ENCODE measurements at places on chromosomes 13 and 19.
A peak's percentile ranks its signal among the peaks of the same experiment; 100 is the strongest.

- peaks cover 31% of the 10 kb centered on the region for H3K27me3 ChIP-seq
- H3K4me1 ChIP-seq = no peaks in the 10 kb centered on the region
- DNase-seq = no peak
- no peak overlapping the region for H3K27ac ChIP-seq
- no peaks in the 10 kb centered on the region for H3K36me3 ChIP-seq
- H3K4me3 ChIP-seq = no peak overlapping the region
Observed at GRCh38 chr19:10078329-10078728, 7.8 kb upstream of the SHFL start.

- H3K4me3 ChIP-seq = peak overlapping the region; percentile 40
- peaks cover 40% of the 10 kb centered on the region for H3K27me3 ChIP-seq
- no peak overlapping the region for H3K27ac ChIP-seq
- peaks cover 10% of the 10 kb centered on the region for H3K4me1 ChIP-seq
- no peak for DNase-seq
- peaks cover 2% of the 10 kb centered on the region for H3K36me3 ChIP-seq
Observed at GRCh38 chr13:112161521-112162301, 94.8 kb downstream of the SOX1 start.

- no peaks in the 10 kb centered on the region for H3K27me3 ChIP-seq
- H3K4me1 ChIP-seq = peaks cover 55% of the 10 kb centered on the region
- H3K36me3 ChIP-seq = peaks cover 3% of the 10 kb centered on the region
- no peak for DNase-seq
Observed at GRCh38 chr19:47100290-47100689, 13.3 kb downstream of the ZC3H4 start.

GRCh38 chr19:33291623-33292534 is 10.5 kb downstream of the CEBPA start:
- DNase-seq = no peak
- H3K27ac ChIP-seq = peak overlapping the region; percentile 88
- peaks cover 7% of the 10 kb centered on the region for H3K27me3 ChIP-seq
- H3K36me3 ChIP-seq = no peaks in the 10 kb centered on the region
- H3K4me3 ChIP-seq = no peak overlapping the region
- H3K4me1 ChIP-seq = peaks cover 26% of the 10 kb centered on the region

DNA sequence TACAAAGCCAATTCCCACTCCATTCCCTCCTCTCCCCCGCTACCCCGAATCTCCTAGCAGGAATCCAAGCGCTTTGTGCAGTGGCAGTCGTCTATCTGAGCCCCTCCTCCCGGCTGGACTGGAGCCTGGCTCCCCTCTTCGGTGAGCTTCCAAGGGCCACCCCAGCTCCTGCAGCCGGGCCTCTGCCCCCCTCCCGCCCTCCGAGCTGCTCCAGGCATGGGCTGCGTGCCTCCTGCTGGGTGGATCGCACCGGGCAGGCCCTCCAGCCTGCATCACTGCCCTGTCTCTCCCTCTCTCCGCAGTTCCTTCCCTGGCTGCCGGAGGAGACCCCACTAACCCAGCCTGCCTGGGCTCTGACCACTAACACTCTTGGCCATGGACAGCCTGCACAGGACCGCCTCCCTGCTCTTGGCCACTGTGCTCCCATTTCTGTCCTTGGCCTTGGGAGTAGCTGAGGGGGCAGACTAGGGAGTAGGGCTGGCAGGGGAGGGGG is 12.9 kb upstream of the LENG8 start:
- no peak for DNase-seq
- H3K27ac ChIP-seq = peak overlapping the region; percentile 37
- H3K4me3 ChIP-seq = no peak overlapping the region
- peaks cover 3% of the 10 kb centered on the region for H3K4me1 ChIP-seq
- peaks cover 6% of the 10 kb centered on the region for H3K36me3 ChIP-seq

GRCh38 chr19:5863030-5863665 is 7.2 kb downstream of the FUT5 start:
- no peaks in the 10 kb centered on the region for H3K4me1 ChIP-seq
- no peaks in the 10 kb centered on the region for H3K36me3 ChIP-seq
- H3K27ac ChIP-seq = no peak overlapping the region
- no peak overlapping the region for H3K4me3 ChIP-seq
- H3K27me3 ChIP-seq = peaks cover 22% of the 10 kb centered on the region

DNA sequence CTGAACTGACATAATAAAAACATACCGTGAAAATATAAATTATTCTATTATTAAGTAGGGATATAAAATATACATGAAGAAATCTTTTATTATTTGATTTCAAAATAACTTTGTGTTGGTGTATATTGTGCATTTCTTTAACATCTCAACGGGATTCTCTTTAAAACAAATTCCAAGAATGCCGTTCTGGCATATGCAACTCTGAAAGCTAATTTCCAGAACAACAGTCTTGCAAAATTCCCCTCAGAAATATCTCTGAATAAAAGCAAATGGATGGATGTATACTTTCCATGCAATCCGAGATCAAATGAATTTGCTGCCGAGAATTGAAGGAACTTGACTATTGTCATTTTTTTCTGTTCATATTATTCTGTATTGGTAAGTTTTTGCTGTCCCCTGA is 1579.8 kb downstream of the PCDH9 start:
- no peak overlapping the region for H3K4me3 ChIP-seq
- DNase-seq = no peak
- no peaks in the 10 kb centered on the region for H3K36me3 ChIP-seq
- H3K27ac ChIP-seq = no peak overlapping the region

GRCh38 chr13:113554333-113554700 is 30.2 kb upstream of the TFDP1 start:
- no peak for DNase-seq
- peaks cover 8% of the 10 kb centered on the region for H3K4me1 ChIP-seq
- peaks cover 4% of the 10 kb centered on the region for H3K36me3 ChIP-seq
- H3K27ac ChIP-seq = no peak overlapping the region
- no peaks in the 10 kb centered on the region for H3K27me3 ChIP-seq

DNA sequence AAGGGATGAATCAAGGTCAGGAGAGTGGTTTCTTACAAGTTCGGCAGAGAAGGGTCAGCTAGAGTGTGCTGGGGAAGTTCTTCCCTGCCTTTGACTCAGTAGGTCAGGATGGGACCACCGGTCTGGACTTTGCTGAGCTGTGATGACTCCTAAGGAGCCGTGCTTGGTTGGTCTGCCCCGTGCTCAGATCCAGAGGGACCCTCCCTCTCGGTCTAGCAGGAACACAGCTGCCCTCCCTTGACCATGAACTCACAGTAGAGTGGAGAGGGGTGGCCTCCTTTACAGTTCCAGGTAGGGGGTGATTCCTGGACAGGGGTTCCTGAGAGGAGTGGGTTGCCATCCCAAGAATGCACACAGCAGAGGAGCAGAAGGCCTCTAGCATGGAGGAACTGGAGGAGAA is 4.3 kb downstream of the RPS19 start:
- peaks cover 39% of the 10 kb centered on the region for H3K36me3 ChIP-seq
- peak overlapping the region; percentile 14 for H3K4me3 ChIP-seq
- no peak for DNase-seq
- H3K4me1 ChIP-seq = peaks cover 42% of the 10 kb centered on the region
- no peaks in the 10 kb centered on the region for H3K27me3 ChIP-seq

DNA sequence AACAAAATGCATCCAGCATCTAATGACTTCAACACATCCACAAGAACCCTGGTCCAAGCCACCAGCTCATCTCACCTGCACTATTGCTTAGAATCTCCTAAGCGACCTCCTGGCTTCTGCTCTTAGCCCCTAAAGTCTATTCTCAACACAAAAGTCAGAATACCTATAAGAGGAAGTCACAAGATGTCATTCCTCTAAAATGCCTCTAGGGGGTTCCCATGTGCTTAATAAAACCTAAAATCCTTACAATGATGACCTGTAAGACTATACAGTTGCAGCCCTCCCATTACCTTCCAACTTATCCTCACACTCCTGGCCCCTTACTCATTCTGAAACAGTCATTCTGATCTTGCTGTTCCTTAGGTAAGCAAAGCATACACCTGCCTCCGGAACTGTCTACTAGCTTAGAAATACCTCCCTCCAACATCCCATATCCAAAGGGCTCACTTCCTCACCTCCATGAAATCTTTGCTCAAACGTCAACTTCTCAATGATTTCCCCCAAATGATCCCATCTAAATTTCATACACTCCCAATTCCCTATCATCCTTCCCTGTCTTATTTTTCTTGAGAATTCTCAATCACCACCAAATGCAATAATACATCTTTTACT is 10.0 kb downstream of the ATP7B start:
- DNase-seq = no peak
- H3K36me3 ChIP-seq = peaks cover 3% of the 10 kb centered on the region
- no peaks in the 10 kb centered on the region for H3K27me3 ChIP-seq

GRCh38 chr13:109427148-109427547 is 359.2 kb downstream of the IRS2 start:
- no peaks in the 10 kb centered on the region for H3K4me1 ChIP-seq
- no peak overlapping the region for H3K27ac ChIP-seq
- no peaks in the 10 kb centered on the region for H3K36me3 ChIP-seq

GRCh38 chr13:28657784-28658538 is 969 bp upstream of the POMP start:
- peak overlapping the region; percentile 96 for H3K27ac ChIP-seq
- no peaks in the 10 kb centered on the region for H3K27me3 ChIP-seq
- peaks cover 3% of the 10 kb centered on the region for H3K36me3 ChIP-seq
- peaks cover 15% of the 10 kb centered on the region for H3K4me1 ChIP-seq
- DNase-seq = no peak
- peak overlapping the region; percentile 97 for H3K4me3 ChIP-seq

GRCh38 chr13:47426126-47426849 is 529.4 kb upstream of the HTR2A start:
- H3K4me3 ChIP-seq = no peak overlapping the region
- H3K4me1 ChIP-seq = no peaks in the 10 kb centered on the region
- DNase-seq = no peak

DNA sequence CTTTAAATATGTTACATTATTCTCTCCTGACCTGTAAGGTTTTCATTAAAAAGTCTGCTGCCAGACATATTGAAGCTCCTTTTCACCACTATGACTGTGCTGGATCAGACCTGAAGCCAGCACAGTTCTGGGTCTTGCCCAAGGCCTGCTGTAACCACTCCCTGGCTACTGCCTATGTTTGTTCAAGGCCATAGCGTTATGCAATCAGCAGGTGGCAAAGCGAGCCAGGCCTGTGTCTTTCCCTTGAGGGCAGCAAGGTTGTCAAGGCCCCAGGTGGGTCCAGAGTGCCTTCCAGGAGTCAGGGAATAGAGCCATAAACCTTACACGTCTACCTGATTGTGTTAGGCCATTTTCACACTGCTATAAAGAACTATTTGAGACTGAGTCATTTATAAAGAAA is 496.8 kb upstream of the PCDH9 start:
- DNase-seq = no peak
- no peaks in the 10 kb centered on the region for H3K27me3 ChIP-seq
- no peak overlapping the region for H3K27ac ChIP-seq
- no peak overlapping the region for H3K4me3 ChIP-seq
- H3K36me3 ChIP-seq = peaks cover 3% of the 10 kb centered on the region

- H3K27me3 ChIP-seq = peaks cover 8% of the 10 kb centered on the region
- H3K4me3 ChIP-seq = no peak overlapping the region
- peaks cover 5% of the 10 kb centered on the region for H3K4me1 ChIP-seq
- no peaks in the 10 kb centered on the region for H3K36me3 ChIP-seq
- DNase-seq = no peak
Observed at GRCh38 chr13:27334774-27335435, 64.3 kb downstream of the RASL11A start.

- H3K27ac ChIP-seq = no peak overlapping the region
- H3K36me3 ChIP-seq = no peaks in the 10 kb centered on the region
- DNase-seq = no peak
- peaks cover 3% of the 10 kb centered on the region for H3K4me1 ChIP-seq
Observed at GRCh38 chr19:7349961-7350711, 1.4 kb downstream of the ARHGEF18 start.

- H3K4me1 ChIP-seq = peaks cover 3% of the 10 kb centered on the region
- H3K4me3 ChIP-seq = no peak overlapping the region
- no peak overlapping the region for H3K27ac ChIP-seq
- H3K27me3 ChIP-seq = peaks cover 17% of the 10 kb centered on the region
- no peaks in the 10 kb centered on the region for H3K36me3 ChIP-seq
- DNase-seq = no peak
Observed at GRCh38 chr13:25575562-25575961, 203.8 kb downstream of the ATP8A2 start.

- peak; percentile 4 for DNase-seq
- H3K4me1 ChIP-seq = no peaks in the 10 kb centered on the region
- H3K27ac ChIP-seq = no peak overlapping the region
- no peaks in the 10 kb centered on the region for H3K27me3 ChIP-seq
Observed at GRCh38 chr19:27652281-27652680, 1560.7 kb downstream of the UQCRFS1 start.

GRCh38 chr19:17081672-17082630 is 6.4 kb downstream of the MYO9B start:
- DNase-seq = no peak
- H3K4me3 ChIP-seq = no peak overlapping the region
- H3K4me1 ChIP-seq = peaks cover 4% of the 10 kb centered on the region
- H3K36me3 ChIP-seq = no peaks in the 10 kb centered on the region
- no peak overlapping the region for H3K27ac ChIP-seq
- H3K27me3 ChIP-seq = no peaks in the 10 kb centered on the region

DNA sequence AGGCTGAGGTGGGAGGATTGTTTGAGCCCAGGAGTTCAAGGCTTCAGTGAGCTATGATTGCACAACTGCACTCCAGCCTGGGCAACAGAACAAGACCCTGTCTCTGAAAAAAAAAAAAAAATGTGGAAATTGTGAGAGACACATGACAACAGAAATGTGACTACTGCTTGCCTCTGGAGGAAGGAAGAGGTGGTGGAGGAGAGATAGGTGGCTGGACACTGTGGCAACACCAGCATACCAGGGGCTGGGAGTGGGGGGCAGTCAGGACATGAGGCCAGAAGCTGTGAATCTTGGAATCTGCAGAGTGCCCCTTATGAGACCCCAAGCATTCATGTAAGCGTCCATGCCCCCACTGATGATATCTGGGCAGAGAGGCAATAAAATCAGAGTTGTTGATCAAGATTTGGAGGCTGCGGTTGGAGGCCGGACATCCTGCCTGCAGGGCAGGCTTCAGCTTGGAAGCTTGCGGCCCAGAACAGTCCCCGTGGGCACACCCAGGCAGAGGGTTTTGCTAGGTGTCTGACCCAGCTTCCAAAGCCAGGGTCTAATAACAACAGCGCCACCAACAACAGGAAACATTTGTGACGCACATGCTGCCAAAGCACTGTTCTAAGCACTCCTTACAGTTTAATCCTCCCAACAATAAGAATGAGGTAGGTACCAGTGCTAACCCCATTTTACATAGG is 16.9 kb downstream of the FAM187B start:
- H3K27ac ChIP-seq = no peak overlapping the region
- peaks cover 3% of the 10 kb centered on the region for H3K27me3 ChIP-seq
- DNase-seq = no peak

GRCh38 chr13:25347151-25347550 is 24.6 kb upstream of the ATP8A2 start:
- DNase-seq = no peak
- H3K4me3 ChIP-seq = no peak overlapping the region
- H3K4me1 ChIP-seq = peaks cover 7% of the 10 kb centered on the region
- H3K27me3 ChIP-seq = peaks cover 2% of the 10 kb centered on the region
- no peak overlapping the region for H3K27ac ChIP-seq
- H3K36me3 ChIP-seq = peaks cover 2% of the 10 kb centered on the region
